ENCODE measurements at places on chromosomes 7 and 10. TPM values are rescaled to one million over a fixed set of nuclear protein-coding genes. Genes with fewer than 3 reads are reported as not detected.

The CPEB3 gene
- total RNA-seq, result 1.7 TPM

The SDK1 gene
- total RNA-seq, result 3.4 TPM

DNA sequence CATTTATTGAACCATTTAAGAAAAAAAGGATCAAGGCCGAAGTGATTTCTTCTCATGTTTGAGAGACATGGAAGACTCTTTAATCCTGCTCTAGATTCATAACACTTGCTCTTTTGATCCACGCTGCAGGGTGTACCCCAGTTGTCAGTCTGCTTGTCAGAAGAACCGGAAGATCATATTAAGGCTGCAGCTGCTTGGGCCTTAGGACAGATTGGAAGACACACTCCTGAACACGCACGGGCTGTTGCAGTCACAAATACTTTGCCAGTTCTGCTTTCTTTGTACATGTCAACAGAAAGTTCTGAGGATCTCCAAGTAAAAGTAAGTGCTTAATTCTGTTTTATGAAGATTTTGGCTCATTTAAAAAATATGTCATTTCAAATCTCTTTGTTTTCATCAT, 46.3 kb downstream of the SPAG6 start:
- DNase-seq, result peak; percentile 40

DNA sequence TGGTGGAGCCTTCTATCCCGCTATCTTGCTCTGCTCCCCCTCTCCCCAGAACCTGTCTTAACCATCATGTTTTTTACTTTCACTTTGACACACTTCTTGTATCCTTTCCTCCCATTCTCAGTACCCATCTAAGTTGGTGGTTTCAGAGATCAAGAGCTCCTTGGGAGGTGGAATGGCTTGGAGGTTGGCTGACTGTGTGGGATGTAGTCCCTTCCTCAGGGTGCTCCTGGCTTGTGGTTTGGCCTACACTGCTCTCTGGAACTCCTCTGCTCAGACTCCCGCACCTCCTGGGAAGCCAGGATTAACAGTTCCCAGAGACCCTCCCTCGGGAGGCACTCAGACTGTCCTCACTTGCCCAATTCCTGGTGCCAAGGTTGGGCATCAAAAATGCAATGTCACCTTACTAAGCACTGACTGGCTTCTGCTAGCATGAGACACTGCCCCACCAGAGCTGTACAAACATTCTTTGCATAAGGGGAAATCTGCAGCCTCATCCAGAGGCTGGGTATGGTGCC, 93.1 kb upstream of the NAMPT start:
- no peak for DNase-seq

DNA sequence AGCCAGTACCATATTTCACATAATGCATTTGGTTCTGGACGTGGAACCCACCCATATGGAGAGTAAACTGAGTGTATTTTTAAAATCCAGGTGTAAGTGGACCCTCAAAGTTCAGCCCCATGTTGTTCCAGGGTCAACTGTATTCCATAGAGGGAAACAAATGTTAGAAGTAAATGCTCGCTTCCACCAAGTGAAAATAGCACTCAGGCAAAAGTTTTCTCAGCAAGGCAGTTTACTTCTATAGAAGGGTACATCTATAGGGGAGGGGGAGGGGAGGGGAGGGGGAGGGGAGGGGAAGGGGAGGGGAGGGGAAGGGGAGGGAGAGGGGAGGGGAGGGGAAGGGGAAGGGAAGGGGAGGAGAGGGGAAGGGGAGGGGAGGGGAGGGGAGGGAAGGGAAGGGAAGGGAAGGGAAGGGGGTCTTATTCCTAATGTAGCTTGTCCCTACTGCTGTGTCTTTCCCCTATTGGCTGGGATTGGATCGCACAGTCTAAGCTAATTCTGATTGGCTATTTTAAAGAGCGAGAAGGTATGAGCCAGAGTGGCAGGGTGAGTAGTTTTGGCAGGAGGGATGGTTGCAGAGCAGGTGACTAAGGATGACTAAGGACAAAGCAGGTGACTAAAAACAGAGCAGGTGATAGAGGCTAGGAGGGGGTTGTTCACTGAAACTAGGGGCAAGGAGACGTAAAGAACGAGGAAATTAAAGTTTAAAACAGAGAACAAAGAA, 29.1 kb downstream of the GARIN1A start:
- no peak for DNase-seq

DNA sequence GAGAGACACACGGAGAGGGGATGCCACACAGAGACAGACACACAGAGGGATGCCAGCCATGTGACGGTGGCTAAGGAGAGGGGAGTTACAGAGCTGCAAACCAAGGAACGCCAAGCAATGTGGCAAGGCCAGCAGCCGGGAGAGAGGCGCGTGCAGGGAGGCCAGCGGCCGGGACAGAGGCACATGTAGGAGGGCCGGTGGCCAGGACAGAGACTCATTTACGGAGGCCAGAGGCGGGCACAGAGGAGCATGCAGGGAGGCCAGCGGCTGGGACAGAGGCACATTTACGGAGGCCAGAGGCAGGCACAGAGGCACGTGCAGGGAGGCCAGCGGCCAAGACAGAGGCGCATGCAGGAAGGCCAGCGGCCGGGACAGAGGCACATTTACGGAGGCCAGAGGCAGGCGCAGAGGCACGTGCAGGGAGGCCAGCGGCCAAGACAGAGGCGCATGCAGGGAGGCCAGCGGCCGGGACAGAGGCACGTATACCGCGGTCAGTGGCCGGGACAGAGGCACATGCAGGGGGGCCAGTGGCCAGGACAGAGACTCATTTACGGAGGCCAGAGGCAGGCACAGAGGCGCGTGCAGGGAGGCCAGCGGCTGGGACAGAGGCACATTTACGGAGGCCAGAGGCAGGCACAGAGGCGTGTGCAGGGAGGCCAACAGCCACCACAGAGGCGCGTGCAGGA, 40.4 kb downstream of the INSIG1 start:
- DNase-seq, result no peak

DNA sequence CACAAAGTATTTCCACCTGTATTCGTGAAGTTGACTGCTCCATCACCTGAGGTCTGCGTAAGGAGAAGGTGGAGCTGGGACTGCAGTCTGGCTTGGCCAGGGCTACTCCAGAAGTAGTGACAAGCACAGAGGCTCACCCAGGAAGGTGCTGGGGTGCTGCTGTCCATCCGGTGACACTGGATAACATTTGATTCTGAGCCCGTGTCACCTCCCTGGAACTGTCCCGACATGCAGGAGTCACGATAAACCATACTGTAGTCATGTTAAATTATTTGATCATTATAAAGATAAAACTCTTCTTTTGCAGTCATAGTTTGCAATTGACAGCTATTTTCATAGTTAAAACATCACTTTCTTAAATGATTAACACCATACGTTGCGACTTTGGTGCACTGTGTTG, 28.7 kb upstream of the GALNTL5 start:
- no peak for DNase-seq

GRCh38 chr7:122975341-122975740, 20.2 kb downstream of the TAS2R16 start:
- no peak for DNase-seq

GRCh38 chr10:129476431-129476830, 9.4 kb downstream of the MGMT start:
- DNase-seq, result no peak

DNA sequence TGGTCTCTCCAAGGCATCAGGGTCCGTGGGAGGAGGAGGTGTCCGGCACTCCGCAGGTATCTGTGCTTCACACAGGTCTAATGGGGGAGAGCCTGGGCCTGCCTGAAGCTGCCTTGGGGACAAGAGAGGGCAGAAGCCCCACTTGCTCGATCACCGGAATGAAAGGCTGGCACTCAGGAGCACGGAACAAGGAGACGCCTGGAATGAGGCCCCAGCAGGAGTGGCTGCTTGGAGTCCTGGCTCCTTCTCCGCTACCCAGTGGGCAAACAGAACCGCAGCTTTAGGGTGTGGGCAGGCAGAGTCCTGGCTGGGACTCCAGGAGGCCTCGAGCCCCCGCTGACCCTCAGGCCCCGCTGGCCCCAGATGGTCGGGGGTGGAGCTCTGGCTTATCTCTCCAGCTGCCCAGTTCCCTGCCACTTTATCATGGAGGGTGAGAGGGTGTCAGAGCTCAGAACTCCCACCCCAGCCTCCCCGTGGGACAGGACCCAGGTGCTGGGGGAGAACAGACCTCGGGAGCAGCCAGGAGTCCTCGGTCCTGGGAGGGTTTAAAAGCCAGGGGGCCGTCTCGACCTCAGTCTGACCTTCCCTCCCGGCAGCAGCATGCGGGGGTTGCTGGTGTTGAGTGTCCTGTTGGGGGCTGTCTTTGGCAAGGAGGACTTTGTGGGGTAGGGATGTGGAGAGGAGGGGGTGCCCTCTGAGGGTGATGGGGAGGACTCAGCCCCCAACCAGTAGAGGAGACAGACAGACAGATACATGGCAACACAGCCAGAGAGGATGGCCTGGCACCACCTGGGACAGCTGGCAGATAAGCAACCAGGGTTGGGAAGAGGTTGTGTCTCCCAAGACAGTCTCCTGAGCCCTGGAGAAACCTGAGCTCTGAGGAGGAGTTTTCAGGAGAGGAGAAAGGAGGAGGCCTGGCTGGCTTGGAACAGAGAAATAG, at the start of gene CPA1:
Gene CPA1, plus strand, starts transcription at position 574 of the 940 bp plus-strand sequence. Its CDS starts 27 bp downstream, at position 601.
- DNase-seq, result peak; percentile 37

DNA sequence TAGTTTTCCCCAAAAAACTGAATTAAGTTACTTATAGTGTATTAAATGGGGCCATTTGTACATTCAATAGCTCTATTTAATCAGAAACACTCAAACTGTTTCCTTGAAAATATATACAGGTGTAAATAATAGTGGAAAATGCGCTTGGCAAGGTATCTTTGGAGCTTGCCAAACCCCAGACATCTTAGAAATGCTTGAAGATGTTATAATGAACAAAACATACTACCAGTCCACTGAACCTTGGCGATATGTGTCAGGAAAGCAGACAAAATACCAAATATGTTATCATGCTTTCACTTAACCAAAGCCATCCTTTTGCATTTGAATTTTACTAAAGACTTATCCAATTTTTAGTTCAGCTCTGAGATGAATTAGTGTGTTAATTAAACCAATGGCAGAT, 352.7 kb upstream of the SEMA3A start:
- no peak for DNase-seq

DNA sequence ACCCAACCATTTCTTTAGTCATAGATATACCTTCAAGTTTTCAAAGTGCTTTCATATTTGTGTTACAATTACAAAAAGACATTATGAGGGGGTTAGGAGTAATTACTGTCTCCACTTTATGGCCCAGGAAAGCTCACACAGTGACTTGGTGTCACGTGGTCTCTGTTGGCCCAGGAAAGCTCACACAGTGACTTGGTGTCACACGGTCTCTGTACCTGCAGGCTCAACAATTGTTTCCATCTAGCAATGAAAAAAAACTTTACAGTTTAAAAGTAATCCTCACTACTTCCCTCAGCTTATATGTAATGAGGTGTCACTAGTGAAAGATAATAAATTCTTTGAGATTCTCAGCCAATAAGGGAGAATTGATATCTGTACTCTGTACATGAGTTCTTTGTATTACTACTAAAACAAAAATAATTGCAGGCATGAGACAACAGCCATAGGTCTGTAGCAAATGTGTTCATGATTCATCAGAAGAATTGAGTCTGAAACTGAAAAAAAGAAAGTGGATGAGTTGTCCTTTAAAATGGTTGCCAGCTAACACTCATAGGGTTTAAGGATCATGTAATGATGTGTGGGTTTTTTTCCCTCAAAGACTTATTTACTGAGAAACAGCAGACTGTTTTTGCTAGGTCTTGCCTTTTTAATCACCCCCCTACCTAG, 10.9 kb downstream of the OGDH start:
- DNase-seq, result no peak

GRCh38 chr7:55366461-55367070, 1.4 kb downstream of the LANCL2 start:
- peak; percentile 62 for DNase-seq

DNA sequence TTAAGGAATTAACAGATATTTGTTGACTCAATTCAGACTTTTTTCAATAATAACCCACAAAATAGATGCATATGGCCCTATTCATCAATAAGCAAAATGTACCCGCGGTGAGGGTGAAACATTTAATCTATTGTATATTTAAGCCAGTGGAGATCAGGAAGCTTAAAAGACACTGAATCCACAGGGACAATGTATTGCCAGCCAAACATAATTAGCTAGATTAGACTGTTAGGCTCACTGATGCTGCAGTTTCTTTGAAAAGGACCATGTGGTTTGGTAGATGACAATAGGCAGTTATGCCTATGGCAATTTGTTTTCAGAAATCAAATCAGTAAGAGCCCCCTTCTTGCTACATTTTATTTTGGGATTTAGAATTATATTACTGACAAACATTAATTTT, 87.3 kb upstream of the PLXDC2 start:
- DNase-seq, result peak; percentile 19

GRCh38 chr7:117937049-117937752, 64.0 kb upstream of the CTTNBP2 start:
- DNase-seq, result no peak

The AFAP1L2 gene
- 2.2 TPM for total RNA-seq

DNA sequence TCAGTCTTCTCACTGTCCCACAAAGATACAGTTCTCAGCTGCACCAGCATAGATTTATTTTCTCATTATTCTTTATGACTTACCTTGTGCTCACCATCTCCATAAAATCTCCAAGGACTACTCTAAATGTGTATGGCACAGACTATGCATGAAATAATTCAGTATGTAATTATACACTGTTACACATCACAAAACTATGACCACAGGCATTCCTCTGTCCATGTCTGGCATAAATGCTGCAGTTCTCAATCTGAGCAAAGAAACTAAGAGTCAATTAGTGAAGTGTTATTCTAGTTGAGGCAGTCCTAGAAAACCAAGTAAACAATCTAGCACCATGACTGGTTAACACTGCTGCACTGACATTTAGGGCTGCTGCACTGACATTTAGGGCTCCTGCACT, 2.7 kb downstream of the CYCS start:
- no peak for DNase-seq

The GPR37 gene
- 0.30 TPM for total RNA-seq

- DNase-seq, result no peak
Observed at GRCh38 chr10:72097448-72098300, 9.3 kb upstream of the SPOCK2 start.

- DNase-seq, result no peak
Observed at GRCh38 chr10:72736828-72737220, 44.9 kb downstream of the MCU start.

- DNase-seq, result no peak
Observed at GRCh38 chr7:151255390-151255789, 6.9 kb upstream of the SMARCD3 start.

The ZNF239 gene
- not detected for total RNA-seq

The TMEM168 gene
- 16.4 TPM for total RNA-seq

The TRIL gene
- 9.5 TPM for total RNA-seq

GRCh38 chr7:36951257-36951697, 227.0 kb upstream of the AOAH start:
- DNase-seq, result no peak

GRCh38 chr10:78305311-78305710, 271.6 kb downstream of the RPS24 start:
- DNase-seq, result no peak

DNA sequence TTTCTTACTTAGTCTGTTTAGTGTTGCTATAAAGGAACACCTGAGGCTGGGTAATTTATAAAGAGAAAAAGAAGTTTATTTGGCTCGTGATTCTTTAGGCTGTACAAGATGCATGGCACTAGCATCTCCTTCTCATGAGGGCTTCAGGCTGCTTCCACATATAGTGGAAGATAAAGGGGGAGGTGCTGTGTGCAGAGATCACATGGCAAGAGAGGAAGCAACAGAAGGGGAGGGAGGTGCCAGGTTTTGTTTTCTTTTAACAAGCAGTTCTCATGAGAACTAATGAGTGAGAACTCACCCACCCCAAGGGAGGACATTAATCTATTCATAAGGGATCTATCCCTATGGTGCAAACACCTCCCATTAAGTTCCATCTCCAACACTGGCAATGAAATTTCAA, 17.3 kb downstream of the CYP2E1 start:
- no peak for DNase-seq

GRCh38 chr7:36637417-36637816, 86.9 kb downstream of the AOAH start:
- DNase-seq, result no peak

Measured in SJCRH30 (cell line).